ENCODE measurements at places on chromosomes 4 and X.

GRCh38 chr4:166282081-166282770 lies 409.2 kb downstream of the TLL1 start:
- DNase-seq, result no peak

GRCh38 chr4:172584816-172585215 lies 583.8 kb upstream of the GALNT7 start:
- no peak for DNase-seq

DNA sequence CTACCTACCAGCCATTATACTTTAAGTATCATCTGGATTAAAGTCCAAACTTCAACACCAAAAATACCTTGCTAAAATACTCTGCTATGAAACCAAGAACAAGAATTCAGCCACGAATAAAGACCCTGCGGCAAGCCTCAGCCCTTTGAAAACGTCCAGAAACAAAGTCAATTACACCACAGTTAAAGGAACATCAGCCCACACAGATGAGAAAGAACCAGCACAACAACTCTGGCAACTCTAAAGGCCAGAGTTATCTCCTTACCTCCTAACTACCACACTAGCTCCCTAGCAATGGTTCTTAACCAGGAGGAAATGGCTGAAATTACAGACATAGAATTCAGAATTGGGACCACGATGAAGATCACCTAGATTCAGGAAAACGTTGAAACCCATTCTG lies 23.4 kb downstream of the ABCB7 start:
- DNase-seq, result no peak

- DNase-seq, result no peak
Measured at GRCh38 chrX:24248042-24248441, 65.8 kb downstream of the SUPT20HL2 start.

- no peak for DNase-seq
Measured at GRCh38 chr4:147923381-147923780, 191.5 kb downstream of the ARHGAP10 start.

DNA sequence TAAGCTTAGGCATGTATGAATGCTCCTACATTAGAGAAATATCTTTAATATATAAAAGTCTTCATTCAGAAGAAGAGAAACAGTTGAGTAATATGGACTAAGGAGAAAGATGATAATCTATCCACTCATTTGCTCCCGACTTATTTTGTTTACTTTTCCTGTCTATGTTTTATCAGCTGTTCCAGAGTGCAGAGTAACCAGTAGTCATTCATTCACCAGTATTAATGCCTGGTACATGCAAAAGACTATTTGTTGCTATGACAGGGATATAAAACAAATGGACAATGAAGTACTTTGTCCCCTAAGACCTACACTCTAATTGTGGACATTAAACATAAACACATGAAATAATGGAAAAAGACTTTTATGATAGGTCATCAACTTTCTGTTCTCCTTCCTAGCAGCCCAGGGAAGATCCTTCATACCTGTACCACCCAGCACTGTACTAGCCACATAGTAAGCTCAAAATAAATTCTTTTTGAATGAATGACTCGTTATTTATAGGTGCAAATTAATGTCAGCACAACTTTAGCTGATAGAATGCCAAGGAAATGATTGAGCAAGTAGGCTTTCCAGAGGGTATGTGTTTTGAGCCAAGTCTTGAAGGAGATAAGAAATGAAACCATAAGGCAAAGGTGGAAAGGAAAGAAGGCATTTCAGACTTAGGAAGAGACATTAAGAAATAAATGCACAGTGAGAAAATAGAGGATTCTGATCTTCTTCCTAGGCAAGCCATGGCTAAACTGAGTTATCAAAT lies 45.0 kb upstream of the IL13RA1 start:
- no peak for DNase-seq

DNA sequence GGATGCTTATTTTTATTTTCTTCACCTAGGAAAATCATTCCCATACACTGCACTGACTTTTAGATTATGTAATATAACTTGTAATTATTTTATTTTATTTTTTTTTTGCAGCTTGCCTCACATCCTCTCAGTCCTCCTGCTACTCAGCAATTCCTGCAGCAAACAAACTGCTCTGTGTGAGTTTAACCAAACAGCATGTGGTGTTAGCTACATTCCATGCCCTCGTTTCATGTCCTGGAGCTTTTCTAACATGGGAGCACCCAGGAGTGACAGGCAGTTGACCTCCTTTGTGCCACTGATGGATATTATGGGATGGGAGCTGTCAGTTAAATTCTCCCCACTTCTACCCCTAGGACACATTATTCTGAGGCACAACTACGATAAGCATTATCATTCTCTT lies 24.8 kb downstream of the CXCL1 start:
- DNase-seq, result no peak

GRCh38 chr4:186104114-186104889 lies at the start of gene FAM149A:
FAM149A (plus strand) TSS chr4:186104704.
- DNase-seq, result peak; percentile 9

- no peak for DNase-seq
Measured at GRCh38 chr4:6655924-6656323, 15.4 kb downstream of the MRFAP1 start.

- DNase-seq, result no peak
Measured at GRCh38 chrX:107576392-107576791, 51.9 kb upstream of the PRPS1 start.

GRCh38 chrX:108018656-108019381 lies 26.0 kb upstream of the VSIG1 start:
- peak; percentile 37 for DNase-seq

DNA sequence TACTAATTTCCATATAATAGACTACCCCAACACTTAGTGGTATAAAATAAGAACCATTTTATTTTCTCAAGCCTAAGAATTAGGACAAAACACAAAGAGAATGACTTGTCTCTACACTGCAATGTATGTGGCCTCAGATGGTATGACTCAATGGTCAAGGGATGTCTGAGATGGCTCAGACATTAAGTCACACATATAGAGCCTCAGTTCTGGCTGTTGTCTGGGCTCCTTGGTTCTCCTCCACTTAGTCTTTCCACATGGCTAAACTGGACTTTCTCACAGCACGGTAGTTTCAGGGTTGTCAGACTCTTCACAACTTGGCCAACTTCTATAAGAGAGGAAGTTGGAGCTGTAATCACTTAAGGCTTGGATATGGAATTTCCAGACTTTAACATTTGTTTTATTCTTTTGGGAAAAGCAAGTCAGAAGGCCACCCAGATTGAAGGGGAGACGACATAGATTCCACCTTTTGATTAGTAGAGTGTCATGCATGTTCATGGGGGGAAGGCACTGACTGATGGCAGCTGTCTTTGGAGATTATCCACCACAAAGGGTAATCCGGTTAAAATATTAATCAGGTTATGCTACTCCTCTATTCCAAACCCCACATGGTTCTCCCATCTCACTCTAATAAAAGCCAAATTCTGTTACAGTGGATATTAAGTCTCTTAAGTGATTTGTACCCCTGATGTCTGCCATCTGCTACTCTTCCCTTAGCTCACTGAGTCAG lies 9.4 kb downstream of the IL15 start:
- no peak for DNase-seq

GRCh38 chr4:22988526-22988925 lies 295.8 kb downstream of the GBA3 start:
- no peak for DNase-seq

DNA sequence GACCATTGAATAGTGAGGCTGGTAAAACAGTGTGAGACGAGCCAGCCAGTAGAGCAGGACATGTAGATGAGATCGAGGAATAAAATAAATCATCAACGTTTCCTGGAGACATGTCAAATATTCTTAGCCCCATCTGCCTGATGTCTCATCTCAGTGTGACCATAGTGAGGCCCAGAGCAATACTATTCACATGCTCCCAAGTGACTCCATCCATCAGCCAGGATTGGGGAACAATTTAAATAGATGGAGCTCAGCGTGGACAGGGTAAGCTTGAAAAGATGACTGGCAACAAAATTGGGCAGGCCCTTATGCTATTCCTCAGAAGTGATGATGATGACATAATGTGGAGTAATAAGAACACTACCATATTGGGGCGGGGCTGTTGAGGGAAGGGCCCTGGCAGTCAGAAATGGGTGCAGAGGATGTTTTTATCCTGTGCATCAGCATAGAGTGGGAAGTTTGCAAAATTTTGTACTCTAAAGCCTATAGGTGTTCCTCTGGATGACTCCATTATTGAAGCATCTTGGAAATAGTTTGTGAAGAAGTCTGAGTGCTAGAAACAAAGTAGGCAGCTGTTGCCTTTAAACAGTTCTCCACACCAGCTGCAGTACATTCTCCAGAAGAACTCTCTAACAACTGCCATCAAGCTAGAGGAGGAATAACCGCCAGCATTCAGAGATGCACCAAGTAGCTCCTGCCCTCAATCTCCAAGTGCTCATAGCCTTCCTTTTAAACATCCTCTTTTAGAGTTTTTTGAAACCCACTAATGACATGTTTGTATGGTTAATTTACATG lies 333.0 kb downstream of the DCHS2 start:
- no peak for DNase-seq

DNA sequence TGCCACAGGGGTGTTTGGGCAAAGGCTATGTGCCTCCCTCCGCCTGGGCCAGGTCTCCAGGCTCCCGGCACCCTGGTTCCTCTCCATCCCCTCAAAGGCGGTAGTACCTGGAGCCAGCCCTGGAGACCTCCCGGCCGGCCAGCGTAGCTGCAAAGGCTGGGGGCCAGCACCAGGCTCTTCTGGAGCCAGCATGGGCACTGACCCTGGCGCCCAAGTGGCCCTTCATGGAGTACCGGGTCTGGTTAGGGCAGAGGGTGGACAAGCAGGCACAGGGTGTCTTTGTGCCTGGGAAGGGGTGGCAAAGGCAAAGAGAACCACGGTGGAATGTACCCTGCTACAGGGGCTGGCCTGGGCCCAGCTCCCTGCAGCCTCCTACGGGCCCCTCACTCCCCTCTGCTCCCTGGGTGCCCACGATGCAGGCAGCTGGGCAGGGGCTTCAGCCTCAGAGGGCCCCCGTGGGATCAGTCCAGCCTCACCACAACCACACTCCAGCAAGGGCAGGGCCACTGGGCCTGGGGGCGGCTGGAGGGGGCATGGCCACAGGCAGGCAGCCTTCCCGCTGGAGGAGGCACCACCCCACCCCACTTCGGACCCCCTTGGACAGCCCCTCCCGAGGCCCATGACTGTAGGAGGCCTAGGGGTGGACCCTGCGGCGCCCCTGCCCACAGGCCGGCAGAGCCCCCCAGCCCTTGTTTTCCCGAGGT lies 112.9 kb upstream of the NKX1-1 start:
- no peak for DNase-seq

- DNase-seq, result no peak
Measured at GRCh38 chr4:12411072-12411471, 982.4 kb upstream of the HS3ST1 start.

DNA sequence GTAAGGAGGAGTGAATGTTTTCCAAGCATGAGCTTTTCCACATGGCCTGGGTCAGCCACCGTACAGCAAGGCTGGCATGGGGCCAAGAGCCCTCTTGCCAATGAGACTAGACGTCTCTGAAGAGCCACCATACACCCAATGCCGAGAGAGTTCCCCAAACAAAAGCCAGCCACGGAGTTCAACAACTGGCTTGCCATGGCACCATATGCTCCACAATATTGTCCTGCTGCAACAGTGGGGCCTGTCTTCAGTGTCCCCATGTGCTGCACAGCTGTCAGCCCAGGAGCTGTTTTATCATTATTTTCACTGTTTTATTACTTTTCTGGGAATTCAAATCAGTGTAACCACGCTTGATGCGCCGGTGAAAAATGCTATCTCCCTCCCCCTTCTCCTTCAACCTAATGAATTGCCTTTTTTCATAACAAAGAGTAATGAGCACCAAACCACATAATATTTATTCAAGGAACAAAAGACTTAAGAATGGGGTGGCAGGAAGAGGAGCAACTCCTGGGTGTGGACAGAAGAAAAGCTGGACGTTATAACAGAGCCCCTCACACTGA lies 18.4 kb downstream of the MAML3 start:
- DNase-seq, result no peak

- no peak for DNase-seq
Measured at GRCh38 chrX:96407501-96407900, 277.1 kb upstream of the DIAPH2 start.

GRCh38 chr4:52106660-52107059 lies 55.6 kb downstream of the SPATA18 start:
- DNase-seq, result no peak

DNA sequence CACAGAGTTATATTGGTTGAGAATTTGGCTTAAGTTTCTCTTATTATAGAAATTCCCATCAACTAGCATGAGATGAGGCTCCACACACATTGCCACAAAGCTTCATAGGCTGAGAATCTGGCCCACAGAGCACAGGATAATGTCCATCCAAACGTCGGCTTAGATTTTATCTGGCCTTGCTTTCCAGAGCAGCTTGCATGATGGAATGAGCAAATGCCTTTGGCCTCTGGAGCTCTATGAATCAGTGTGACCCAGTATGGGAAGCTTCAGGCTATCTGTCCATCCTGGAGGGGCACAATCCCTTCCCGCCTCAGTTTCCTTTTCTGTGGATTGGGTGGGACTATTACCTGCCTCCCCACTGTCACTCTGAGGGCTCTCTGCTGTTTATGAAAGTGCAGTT lies 131.5 kb upstream of the NDP start:
- no peak for DNase-seq

DNA sequence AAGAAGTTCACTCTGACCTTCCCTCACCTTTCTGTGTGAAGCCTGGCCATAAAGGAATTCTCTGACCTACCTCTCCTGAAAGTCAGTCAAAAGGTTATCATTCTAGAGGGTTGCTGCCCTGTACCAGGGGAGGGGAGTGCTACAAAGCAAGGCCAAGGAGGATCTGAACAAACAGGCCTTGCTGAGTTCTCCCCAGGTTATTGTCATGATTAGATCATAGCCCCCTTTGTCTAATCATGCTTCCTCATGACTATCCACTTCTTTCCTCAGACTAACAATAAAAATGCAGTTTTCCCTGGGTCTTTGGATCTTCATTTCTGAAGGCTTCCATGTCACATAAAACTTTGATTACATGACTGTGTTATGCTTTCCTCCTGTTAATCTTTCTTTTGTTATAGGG lies 472.0 kb downstream of the IQCM start:
- no peak for DNase-seq

- no peak for DNase-seq
Measured at GRCh38 chr4:125168531-125168930, 146.2 kb upstream of the FAT4 start.

GRCh38 chr4:3321295-3321889 lies 28.6 kb downstream of the RGS12 start:
- DNase-seq, result no peak

DNA sequence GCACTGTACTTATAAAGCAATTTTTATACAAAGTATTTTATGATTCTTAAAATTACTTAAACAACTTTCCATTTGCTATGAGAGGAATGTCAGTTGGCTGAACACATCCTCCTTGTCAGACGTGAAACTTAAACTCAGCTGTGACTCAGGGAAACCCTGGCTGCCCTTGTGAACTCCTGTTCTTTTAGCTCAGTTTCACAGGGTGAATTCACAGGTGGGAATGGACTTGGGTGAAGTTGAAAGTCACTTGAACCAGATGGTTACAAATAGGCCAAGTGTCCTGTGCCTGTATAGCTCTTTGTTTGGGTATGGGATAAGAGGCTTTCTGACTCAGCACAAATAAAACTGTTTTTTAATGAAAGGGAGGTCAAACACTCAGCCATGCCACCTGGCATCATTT lies 67.4 kb upstream of the FAM47B start:
- DNase-seq, result no peak

GRCh38 chr4:110183643-110184042 lies 14.8 kb downstream of the ELOVL6 start:
- no peak for DNase-seq
